ENCODE measurements at places on chromosomes 12 and 14.

DNA sequence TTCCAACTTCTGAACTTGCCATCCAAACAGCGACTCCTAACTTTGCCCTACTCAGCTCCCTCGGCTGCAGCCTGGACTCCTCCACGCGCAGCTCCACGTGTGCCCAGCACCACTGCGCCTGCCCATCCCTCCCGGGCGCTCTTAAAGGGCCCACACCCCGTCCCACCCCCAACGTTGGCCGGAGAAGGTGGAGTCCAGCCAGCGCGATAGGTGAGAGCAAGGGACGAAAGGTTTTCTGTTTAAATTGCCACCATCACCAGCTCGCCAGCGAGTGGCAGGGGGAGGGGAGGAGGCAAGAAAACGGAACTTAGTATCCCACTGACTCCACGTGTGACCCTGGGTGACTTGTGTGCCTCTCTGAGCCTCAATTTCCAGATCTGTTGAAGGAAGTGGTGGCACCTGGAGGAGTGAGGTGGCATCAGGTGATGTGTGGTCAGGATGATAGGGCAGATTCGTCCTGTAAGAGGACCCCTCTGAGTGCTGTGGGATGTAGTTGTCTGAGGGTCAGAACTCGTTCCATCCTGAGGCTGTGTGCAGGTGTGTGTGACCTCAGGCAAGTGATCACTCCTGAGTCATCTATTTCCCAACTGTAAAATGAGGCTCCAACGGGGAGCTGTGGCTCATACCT, 59.7 kb downstream of the TRPV4 start:
- no peak for DNase-seq

DNA sequence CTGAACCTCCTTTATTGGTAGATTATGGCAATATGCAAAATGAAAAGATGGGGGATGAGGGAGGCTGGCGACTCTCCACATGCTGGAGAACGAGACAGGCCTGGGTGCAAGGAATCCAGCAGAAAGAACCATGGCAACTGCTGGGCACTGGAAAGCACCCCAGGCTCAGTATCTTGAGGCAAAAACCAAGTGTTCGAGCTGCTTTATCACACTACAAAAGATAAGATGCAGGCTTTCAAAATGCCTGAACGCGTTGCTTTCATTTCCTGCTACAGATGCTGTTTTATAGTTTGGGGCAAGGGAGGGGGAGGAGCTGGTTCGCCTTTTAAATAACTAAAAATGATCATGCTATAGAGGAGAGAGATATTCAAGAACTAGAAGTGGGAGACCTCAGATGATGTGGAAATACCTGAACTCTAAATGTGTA, 38.9 kb downstream of the NIN start:
- DNase-seq = no peak

- no peak for DNase-seq
These were observed 114.0 kb downstream of the PRMT8 start for GRCh38 chr12:3604748-3605586.

GRCh38 chr14:96986256-96987085, 189.3 kb downstream of the VRK1 start:
- no peak for DNase-seq

DNA sequence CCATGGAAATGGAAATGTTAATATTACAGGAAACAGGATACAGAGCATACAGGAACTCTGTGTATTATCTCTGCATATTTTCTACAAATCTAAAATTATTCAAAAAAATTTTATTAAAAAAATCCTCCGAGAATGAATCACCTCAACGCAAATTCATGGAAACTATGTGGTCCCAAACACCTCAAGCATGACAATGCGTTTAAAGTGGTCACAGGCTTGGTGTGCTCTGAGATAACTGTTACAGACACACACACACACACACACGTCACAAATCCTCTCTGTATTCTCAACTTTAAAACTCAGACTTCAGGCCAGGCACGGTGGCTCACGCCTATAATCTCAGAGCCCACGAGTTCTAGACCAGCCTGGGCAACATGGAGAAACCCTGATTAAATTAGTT, 45.3 kb upstream of the MTERF2 start:
- no peak for DNase-seq

DNA sequence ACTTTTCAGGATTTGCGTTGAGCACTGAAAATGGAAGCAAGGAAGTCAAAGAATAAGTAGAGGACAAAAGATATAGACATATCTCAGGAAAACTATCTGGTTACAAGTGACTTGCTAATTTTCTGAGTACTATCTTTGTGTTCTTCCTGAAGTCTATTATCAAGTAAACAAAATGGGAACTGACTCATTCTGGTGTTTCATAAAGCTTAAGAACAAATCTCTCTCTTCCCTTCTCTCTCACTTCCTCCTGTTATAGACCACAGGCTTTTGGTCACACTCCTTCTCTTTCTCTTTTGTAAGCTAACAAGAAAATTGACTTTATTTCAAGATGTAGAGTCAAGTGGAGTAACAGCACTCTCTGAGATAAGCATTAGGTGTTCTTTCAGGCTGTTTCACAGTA, 406.6 kb upstream of the SYT1 start:
- no peak for DNase-seq

DNA sequence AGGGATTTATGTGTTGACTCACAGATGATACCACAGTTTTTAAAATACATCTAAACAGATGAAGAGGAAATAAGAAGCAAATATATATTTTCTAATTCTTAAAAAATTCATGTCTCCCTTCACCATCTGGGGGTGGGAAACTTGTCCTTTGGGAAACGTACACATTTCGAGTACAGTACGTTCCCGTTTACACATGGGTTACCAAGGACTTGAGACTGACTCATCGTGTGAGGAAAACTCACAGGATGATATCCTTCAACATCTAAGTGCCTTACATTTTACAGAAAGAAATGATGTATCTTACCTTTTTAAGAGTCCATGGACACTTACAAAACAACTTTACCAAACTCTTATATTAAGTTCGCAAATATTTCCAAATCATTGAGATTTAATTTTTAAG, 16.0 kb upstream of the FBLN5 start:
- DNase-seq = no peak

GRCh38 chr12:99131751-99132199, 486.7 kb downstream of the APAF1 start:
- DNase-seq = no peak

DNA sequence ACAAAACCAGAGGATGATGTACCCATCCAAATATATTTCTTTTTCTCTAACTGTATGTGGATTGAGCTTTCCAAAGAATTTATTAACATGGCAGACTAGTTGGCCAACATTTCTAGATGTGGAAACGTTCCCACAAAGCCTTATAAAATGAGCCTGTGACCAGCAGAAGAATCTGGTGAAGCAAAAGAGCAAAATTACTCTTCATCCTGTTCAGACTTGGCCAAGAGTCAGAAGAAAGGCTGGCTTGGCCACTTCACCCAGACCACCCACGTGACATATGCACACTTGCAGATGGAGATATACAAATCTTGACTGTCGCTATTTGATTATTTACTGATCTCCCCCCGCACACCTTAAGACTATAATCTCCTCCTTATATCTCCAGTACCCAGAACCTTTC, 96.7 kb downstream of the NUAK1 start:
- no peak for DNase-seq

GRCh38 chr12:15005064-15005463, 32.2 kb downstream of the PDE6H start:
- no peak for DNase-seq

DNA sequence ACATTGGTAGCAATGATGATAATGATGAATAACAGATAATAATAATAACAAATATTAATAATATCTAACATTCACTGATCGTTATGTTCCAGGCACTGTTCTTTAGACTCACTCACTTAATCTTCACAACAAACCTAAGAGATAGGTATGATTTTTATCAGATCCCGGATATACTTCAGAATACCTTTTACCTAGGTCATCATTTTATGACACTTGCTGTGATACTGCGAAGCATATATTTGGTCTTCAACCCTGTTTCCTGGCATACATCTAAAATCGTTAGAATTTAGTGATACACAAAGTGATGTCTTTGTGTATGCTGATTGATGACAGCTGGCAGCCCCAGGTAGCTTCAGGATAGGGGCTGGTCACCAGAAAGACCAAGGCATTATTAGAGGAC, 46.1 kb downstream of the SLC41A2 start:
- DNase-seq = no peak

DNA sequence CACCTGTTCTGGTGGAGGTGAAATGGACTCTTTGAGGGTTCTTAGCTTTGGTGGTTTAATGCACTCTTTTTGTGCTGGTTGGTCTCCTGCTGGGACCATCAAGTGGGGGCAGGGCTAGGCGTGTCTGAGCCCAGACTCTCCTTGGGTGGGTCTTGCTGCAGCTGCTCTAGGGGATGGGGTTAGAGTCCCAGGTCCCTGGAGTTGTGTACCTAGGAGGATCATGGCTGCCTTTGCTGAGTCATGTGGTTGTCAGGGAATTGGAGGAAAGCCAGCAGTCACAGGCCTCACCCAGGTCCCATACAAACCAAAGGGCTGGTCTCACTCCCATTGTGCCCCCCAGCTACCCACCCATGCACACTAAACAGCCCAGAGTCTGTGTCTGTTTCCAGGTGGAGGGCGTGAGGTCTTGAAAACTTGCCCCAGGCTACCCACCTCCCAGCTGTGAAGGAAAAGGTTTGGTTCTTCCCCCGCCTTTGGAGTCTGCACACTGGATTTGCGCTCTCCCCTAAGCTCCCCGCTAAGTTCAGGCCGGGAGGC, 387.7 kb downstream of the TMTC2 start:
- DNase-seq = no peak

- no peak for DNase-seq
These were observed 3.8 kb downstream of the LRP1 start for GRCh38 chr12:57131896-57132744.

GRCh38 chr12:42749239-42749638, 159.7 kb upstream of the PRICKLE1 start:
- no peak for DNase-seq

DNA sequence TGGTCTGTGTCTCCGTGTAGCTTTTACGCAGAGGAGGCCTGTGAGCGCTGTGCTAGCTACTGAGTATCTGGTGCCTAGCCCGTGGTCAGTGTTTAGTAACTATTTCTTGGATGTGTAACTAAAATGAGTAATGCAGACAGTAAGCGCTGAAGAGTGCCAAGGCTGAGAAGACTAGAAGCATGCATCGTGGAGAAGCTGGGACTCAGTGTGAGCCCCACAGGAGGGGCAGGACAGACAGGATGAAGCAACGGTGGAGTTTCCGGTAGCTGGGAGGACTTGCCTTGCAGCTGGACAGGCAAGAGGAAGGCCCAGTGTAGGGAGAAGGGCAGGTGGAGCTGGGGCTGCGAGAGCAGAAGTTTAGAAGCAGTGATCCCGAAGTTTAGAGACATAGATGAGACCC, 233.4 kb upstream of the FKBP4 start:
- no peak for DNase-seq

GRCh38 chr14:96806836-96807235, 9.7 kb downstream of the VRK1 start:
- no peak for DNase-seq

- DNase-seq = no peak
These were observed 236.0 kb downstream of the BCL11B start for GRCh38 chr14:99035712-99036610.

DNA sequence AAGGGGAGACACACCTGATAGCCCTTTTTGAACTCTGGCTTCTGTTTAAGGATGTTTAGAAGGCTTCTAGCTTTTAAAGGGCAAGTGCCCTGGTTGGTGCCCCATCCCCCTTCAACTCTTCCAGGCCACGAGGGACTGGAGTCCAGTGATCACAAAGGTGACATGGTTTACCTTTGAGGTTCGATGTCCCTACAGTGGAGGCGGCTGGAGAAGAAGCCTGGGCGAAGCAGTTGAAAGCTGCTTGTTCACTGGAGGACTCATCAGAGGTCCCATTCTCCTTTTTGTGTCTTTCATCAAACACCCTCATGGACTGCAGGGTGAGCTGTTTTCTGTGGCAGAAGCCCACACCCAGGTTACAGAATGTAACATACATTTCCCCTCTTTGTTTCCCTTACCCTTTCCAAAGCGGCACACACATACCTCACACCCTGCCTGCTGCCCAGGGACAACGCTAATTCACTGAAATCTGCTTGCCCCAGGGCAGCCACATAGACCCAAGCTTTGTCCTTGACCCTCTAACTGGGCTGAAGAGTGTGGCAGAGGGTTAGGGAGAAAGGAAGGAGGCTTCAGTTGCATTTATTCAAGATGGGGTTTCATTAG, 7.7 kb downstream of the TBX3 start:
- no peak for DNase-seq

DNA sequence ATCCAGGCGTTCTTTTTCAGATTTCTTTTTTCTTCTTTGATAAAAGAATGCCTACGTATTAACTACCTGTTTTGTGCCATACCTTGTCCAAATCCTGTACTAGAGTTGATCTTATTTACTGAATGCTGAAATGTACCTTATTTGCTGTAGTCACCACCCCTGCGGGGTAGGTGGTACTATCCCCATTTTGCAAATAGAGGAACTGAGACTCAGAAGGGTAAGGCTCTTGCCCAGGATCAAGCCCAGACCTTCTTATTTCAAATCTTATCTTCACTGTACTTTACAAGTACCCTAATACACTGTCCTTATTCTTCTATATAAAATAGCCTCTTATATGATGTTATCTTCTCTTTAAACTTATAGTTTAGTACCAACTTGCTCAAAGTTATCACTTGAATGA, 206.5 kb downstream of the SLC41A2 start:
- no peak for DNase-seq

- no peak for DNase-seq
These were observed 12.7 kb downstream of the ERP29 start for GRCh38 chr12:112025808-112026375.

DNA sequence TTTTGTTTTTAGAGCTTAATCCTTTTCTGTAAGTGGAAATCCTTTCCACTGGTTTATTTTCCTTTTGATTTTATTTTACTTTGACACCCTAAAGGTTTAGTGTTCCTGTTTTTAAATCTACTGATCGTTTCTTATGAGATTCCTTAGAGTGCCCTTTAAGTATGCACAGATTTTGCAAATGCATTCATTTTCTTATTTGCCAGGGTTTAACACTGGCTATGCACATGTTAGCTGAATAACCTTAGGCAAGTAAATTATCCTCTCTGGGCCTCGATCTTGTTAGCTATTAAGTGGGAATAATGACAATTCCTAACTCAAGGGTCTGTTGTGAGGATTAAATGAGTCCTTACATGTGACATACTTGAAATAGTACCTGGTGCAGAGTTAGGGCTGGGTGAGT, 136.0 kb downstream of the BICD1 start:
- DNase-seq = no peak

DNA sequence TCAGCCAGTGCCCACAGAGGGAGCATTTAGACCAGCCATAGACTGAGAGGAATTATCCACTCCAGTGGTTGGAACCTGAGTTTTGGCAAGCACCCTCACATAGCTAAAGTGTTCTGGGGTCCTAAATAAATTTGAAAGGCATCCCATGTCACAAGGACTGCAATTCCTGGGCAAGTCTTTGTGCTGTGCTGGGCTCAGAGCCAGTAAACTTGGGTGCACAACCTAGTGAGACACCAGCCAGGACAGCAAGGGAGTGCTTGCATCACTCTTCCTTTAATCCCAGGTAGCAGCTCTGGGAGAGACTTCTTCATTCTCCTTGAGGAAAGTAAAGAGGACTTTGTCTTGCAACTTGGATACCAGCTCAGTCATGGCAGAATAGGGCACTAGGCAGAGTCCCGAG, 142.0 kb upstream of the FSCB start:
- no peak for DNase-seq

- no peak for DNase-seq
These were observed 31.6 kb downstream of the KCNC2 start for GRCh38 chr12:75177997-75178396.

Measured in activated naive CD4-positive, alpha-beta T cell treated with Interleukin-2 at 50 U/mL for 16 hours (primary cell).